ENCODE measurements at places on chromosomes 13 and 19. TPM values are rescaled to one million over a fixed set of nuclear protein-coding genes. Genes with fewer than 3 reads are reported as not detected.

Gene MYO16
- total RNA-seq: 0.16 TPM

Gene UPK1A
- total RNA-seq: not detected

Gene BCKDHA
- total RNA-seq: 3.5 TPM

Gene SELENOW
- 62.9 TPM for total RNA-seq

Gene GPC5
- not detected for total RNA-seq

Gene SLITRK1
- not detected for total RNA-seq

Gene KCNN1
- not detected for total RNA-seq

Gene CLDN10
- total RNA-seq: not detected

Gene PRR20C
- total RNA-seq: not detected

Gene RGL3
- 0.41 TPM for total RNA-seq

Gene PSPN
- total RNA-seq: 0.41 TPM

Gene OR10H1
- not detected for total RNA-seq

Gene RFPL4A
- total RNA-seq: not detected

Gene LSR
- total RNA-seq: not detected

Gene IFNL1
- total RNA-seq: not detected

Gene MED29
- total RNA-seq: 16.2 TPM

Gene ADGRE2
- total RNA-seq: not detected

Gene GPC6
- 92.6 TPM for total RNA-seq

Gene PDS5B
- 46.5 TPM for total RNA-seq

Gene DCT
- under 0.01 TPM for total RNA-seq

Gene TMPRSS9
- total RNA-seq: not detected

Gene ZIC2
- total RNA-seq: not detected

Gene ONECUT3
- total RNA-seq: not detected

Gene CFAP97D2
- total RNA-seq: not detected

Gene ZNF442
- 0.98 TPM for total RNA-seq

Gene ZNF575
- 0.63 TPM for total RNA-seq

Gene NAT14
- total RNA-seq: 8.3 TPM

Gene SIGLECL1
- total RNA-seq: not detected

Gene ERFL
- not detected for total RNA-seq

Gene ZNF536
- total RNA-seq: 0.33 TPM
